ENCODE measurements at places on chromosomes 6 and 20.
A peak's percentile ranks its signal among the peaks of the same experiment; 100 is the strongest.

- DNase-seq, result no peak
Observed at GRCh38 chr6:111692327-111693164, 86.9 kb upstream of the TRAF3IP2 start.

GRCh38 chr6:23013776-23014175, 444.4 kb downstream of the HDGFL1 start:
- DNase-seq, result peak; percentile 45

GRCh38 chr6:92545861-92546260, 873.5 kb downstream of the EPHA7 start:
- DNase-seq, result no peak

- no peak for DNase-seq
Observed at GRCh38 chr6:87152526-87152955, 2.8 kb upstream of the ZNF292 start.
